ENCODE measurements at places on chromosomes 13 and 19.

DNA sequence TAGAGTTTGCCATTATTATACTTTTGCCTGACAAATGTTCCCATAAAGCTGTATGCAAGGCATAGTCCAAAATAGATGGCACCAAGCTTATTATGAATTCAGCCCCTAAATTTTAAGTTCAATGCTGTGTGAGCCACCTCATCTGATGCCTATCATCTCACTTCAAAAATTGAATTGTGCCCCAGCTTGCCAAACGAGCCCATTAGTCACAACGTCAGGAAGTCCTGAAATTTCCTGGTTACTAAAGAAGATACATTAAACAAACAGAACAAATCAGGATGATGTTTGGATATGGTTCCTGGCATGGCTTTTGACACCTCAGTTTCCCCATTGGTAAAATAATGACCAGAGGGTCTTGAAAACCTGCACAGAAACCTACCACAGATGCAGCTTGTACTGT is 147.5 kb upstream of the SOX21 start:
- no peak for DNase-seq

GRCh38 chr19:57978586-57979289 is 4.4 kb upstream of the C19orf18 start:
- DNase-seq, result no peak

- no peak for DNase-seq
These were observed 754.9 kb downstream of the OLFM4 start for GRCh38 chr13:53783471-53783870.

DNA sequence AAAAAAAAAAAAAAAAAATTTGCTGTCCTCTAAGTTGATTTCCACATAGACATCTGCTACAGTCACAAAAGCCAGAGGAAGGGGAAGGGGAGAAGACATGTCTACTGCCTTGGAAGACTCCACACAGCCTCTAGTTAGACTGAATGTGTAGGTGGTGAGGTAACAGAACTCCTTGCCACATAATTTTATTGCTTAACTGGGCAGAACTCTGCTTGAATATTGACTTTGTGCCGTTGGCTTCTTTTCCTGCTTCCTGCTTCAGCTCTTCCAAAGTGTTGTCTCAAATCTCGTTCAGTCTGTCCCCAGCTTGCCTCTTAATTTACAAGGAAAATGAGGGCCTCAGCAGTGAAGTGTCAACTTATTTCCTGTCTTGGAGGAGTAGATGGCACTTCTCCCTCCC is 37.1 kb downstream of the ESD start:
- DNase-seq, result no peak

DNA sequence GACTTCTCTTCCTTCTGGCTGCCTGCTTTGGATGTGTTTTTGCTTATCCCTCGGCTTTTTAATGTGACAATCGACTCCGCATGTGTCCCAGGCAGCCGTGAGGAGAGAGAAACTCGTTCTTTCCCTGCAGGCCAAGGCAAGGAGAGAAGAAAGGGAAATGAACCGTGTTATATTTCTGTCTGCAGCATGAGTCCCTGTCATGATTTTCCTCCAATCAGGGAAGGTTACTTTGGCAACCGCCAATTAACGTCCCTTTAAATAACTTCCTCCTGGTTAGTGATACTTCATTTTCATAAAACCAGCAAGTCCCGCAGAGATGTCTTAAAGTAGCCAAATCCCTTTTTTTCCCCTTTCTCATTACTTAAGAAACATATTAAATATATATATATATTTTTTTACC is 42.6 kb downstream of the RFC3 start:
- no peak for DNase-seq

DNA sequence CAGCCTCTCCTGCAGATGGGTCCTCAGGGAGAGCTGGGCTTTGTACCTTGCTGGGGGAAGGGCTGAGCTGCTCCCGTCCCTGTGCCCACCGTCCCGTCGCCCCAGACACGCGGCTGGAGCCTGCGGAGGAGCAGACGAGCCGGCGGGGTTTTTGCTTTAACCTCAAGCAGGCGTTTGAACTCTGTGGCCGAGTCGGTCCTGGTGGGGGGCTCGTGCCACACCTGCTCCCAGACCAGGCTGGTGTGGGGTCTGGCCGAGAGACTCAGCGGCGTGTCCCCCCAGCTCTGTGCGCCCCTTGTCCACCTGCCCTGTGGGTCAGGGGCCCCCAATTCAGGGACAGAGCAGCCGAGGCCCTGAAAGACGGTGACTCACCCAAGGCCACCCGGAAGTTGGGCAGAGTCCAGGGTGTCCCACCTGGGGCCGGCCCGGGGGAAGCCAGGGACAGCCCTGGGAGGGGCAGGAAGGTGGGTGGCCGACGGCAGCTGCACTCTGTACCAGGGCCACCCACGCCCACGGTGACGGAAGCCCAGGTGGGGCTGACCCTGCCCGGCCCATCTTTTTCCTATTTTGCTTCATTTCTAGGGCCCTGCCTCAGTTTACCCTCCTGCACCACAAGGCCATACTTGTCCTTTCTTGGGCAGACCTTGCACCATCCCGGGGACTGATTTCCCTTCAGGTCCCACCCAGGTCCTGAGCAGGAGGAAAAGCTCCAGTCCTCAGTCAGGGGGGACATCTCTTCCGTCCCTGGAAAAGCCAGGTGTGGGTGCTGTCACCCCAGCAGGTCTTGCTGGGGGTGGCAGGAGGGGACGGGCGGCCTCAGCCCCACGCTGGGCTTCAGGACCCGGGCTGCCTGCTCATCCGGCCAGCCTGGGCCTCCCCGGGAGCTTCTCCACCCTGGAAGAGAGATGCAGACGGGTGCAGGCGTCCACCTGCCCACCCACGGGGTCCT is 5.3 kb downstream of the EFNA2 start:
- DNase-seq, result no peak

DNA sequence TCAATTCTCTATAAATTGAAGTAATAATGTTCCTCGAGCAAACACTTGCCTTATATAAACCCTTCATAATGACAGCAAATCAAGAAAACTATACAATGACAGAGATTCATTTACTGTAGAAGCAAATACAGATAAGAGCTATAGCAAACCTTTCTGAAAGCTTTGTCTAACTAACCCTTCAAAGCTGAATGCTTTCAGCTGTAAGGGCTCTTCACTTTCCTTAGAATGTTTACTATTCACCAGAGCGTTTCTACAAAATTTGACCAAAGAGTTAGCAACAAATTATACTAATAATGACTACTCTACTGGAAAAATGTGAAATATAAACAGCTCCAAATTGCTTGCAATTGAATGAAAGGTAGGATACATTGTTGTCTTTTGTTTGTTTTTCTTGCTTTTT is 218.1 kb downstream of the SLITRK5 start:
- no peak for DNase-seq

GRCh38 chr13:77040835-77041234 is 13.9 kb upstream of the FBXL3 start:
- no peak for DNase-seq

DNA sequence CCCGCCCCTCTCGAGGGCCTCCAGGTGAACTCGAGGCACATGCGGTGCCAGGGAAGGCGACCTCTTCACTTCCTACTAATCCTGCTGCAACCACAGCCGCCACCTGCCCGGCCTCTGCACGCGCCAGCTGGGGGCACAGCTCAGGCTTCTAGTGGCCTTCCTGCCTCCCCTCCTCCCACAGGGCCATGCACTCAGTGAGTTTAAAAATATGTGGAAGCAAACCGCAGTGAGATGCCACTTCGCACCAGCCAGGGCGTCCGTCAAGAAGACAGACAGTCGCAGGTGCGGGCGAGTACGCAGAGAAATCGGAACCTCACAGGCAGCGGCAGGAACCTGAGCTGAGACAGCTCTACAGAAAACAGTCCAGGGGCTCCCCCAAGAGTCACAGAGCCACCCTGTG is 10.4 kb downstream of the LMNB2 start:
- DNase-seq, result peak; percentile 99

GRCh38 chr19:7705387-7706187 is 3.7 kb upstream of the FCER2 start:
- DNase-seq, result no peak

DNA sequence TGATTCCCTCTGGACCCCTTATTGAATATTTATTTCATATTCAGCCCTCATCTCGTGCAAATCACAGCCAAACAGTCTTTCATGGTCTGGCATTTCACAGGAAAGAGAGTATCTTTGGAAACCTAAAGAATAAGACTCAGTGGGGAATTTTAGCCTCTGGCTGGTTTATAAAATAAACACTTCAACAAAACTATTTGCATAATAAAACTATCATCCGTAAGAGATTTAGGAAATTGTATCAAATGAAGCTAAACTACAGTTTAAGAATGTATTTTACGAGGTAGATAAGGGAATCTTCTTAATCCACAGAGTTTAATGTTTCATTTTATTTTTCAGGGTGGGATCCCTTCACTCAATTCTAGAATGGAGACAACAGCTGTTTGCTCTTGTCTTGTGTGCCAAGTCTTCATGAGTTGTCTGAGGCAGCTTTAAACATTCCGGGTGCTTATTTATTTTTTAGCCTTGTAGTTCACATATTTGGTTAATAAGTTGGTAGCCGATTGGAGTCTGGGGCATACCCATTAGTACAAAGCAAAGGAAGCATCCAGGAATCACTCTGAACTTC is 634.4 kb upstream of the KLF12 start:
- peak; percentile 74 for DNase-seq

DNA sequence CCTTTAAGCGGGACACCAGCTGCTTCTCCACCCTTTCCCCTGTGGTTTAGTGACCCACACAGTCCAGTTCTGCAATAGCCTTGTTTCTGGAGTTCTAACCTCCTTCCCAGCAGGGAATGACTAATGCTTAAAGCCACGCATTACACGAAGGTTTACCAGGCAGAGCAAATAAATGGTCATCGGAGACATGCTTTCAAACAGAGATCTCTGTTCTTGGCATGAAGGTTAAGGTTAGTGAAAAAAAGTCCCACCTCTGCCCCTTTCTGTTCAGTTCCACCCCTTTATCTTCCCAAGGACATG is 25.3 kb upstream of the MEDAG start:
- peak; percentile 96 for DNase-seq

DNA sequence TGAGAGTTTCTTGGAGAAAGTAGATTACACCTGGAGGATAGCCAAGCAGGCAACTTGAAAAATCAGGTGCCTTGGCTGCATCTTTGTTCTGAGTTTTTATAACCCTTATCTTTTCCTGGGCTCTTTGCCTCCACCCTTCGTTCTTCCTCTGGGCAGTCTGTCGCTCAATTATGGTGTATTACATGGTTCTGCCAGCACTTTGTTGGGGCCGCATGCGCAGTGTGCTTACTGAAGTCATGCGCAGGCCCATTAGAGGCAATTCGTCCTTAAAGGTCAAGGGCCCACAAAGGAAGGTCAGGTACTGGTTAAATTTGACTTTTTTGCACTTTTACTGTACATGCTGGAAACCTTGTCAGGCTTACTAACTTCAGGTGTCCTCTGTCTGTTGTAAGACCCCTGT is 761.9 kb upstream of the SLITRK5 start:
- no peak for DNase-seq

DNA sequence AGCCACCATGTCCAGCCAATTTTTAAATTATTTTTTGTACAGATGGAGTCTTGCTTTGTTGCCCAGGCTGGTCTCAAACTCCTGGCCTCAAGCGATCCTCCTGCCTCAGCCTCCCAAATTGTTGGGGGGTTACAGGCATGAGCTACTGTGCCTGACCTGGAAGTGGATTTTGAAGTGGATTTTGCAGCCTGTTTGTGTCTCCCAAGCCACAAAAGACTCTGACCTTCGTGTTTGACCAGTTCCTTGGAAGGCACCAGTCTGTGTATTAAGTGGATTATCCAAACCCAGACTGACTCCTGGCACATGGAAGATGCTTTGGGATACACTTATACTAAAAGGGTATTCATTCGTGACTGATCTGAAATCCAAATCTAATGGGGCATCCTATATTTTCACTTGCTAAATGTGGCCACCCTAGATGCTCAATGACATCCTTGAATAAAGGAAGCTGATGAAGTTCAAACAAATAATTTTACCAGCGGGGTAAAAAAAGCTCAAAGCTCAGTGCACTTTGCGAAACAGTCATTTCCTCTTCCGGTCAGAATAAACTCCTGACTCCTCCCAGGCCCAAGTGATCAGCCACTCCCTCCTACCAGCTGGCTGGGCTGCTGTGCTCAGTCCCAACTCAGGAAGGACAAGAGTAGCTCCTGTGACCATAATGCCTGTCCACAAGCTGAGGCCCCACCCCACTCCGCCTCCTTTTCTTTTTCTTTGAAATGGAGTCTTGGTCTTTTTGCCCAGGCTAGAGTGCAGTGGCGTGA is 32.6 kb upstream of the GATAD2A start:
- peak; percentile 55 for DNase-seq

DNA sequence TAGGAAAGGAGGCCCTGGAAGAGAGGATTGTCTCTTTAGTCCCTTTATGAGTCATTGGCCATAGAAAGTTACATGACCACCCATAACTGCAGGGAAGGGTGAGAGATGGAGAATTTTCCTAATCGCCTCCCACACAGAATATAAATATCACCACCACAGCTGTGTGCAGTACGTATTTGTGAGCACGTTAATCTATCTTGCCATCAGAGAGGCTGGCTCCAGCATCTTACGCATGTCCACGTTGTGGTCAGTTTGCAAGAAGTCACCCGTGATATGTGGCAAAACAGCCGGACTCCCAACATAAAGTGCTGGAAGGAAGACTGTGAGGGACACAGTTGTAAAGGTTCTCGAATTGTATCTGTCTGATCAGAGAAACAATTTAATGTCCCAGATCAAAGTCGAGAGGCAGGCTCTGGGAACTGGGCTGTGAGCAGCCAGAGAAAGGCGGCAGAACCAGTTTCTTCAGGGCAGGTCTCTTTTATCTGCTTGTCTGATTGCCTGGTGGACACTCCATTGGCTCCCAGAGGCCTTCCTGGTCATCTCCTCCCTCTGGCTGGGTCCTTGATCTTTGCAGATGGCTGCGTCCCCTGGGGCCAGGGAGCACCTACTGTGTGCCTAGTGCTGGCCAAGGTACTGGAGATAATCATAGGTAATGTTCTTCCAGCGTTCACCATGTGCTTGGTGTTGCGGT is 74.9 kb downstream of the SIPA1L3 start:
- no peak for DNase-seq

DNA sequence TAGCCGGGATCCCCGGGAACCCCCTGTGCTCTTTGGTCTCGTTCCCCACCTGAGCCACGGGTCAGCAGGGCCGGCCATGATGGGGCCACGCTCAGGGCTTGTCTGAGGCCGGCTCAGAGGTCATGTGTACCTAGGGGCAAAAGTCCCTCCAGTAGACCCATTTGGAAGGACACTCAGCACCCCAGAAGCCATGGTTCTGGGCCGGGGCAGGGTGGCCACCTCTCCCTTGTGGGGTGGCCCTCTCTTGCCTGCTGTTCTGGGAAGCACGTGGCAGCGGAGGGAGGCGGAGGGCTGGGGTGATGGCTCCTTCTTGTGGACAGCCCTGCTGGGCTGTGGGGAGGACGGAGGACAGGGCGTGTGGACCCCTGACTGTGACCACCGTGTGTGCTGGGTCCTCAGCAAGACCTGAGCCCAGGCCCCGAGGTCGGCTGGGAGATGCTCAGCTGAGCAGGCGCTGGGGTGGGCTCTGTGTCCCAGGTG is 6.4 kb upstream of the PEAK3 start:
- no peak for DNase-seq

- DNase-seq, result no peak
These were observed 240.5 kb downstream of the ENOX1 start for GRCh38 chr13:43546251-43546650.

GRCh38 chr13:20125783-20126165 is 35.1 kb downstream of the GJA3 start:
- no peak for DNase-seq

Measured in LHCN-M2 (cell line).